ENCODE measurements at places on chromosomes 7 and 10.
A peak's percentile ranks its signal among the peaks of the same experiment; 100 is the strongest.

- no peak for DNase-seq
These were observed 631.4 kb upstream of the POT1 start for GRCh38 chr7:125561006-125561405.

GRCh38 chr7:128361411-128362379, at the start of gene PRRT4:
Gene PRRT4 (minus strand): TSS chr7:128361690.
- DNase-seq = peak; percentile 40

- no peak for DNase-seq
These were observed 41.9 kb downstream of the HECTD2 start for GRCh38 chr10:91452063-91452462.

GRCh38 chr7:139358541-139359365, 941 bp upstream of the LUC7L2 start:
- DNase-seq = peak; percentile 31
